ENCODE measurements at places on chromosomes 13 and 19. TPM values are rescaled to one million over a fixed set of nuclear protein-coding genes. Genes with fewer than 3 reads are reported as not detected.

DNA sequence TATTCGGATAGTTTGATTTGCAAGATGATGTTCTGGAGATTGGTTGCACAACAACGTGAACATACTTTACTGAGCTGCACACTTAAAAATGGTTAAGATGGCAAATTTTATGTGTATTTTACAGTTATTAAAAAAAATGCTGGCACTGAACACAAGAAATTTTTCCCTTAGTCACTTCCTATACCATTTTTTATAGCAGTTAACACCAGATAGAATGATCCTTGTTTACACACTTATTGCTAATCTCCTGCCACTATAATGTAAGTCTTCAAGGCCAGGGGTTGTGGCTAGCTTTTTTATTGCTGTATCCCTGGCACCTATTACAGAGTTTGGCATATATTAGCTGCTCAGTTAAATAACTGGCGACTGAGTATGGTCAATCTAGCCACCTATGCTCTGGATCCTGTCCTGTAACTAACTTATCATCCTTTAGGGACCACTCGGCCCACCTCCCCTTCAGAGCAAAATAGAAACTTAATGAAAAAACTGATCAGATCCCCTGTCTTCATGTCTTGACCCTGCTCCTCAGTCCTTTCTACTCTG is 2.0 kb upstream of the EBPL start:
- DNase-seq = no peak

LILRB2 gene
- polyA plus RNA-seq = 2.0 TPM

- DNase-seq = no peak
These were observed 203.5 kb upstream of the HTR2A start for GRCh38 chr13:47100214-47100853.

ICAM5 gene
- not detected for polyA plus RNA-seq

DNA sequence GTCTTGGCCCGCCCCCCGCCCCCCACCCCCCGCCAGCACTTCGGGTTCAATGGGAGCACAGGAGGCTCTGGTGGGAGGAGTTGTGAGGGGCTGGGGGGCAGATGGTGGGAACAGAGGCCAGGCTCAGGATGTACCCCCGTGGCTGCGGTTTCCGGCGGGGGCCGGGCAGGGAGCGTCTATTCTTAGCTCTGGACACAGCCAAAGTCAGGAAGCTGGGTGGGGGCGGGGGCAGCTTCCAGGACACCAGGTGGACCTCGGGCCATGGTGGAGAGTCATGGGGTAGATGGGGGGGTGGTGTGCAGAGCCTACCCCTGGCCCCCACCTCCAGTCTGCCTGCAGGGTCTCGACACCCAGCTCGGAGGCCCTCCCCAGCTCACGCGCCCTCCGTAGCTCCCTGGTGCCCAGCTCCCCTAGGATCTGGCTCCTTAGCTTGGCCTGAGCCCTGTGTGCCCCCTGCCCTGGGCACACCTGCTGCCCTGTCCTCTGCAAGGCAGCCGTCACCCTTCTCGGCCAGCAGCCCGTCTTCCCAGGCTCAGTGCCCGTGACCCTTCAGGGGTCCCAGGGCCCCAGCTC is 2.2 kb upstream of the TBXA2R start:
- DNase-seq = no peak

GRCh38 chr13:98446234-98446621 is 130.7 kb downstream of the STK24 start:
- DNase-seq = no peak

DNA sequence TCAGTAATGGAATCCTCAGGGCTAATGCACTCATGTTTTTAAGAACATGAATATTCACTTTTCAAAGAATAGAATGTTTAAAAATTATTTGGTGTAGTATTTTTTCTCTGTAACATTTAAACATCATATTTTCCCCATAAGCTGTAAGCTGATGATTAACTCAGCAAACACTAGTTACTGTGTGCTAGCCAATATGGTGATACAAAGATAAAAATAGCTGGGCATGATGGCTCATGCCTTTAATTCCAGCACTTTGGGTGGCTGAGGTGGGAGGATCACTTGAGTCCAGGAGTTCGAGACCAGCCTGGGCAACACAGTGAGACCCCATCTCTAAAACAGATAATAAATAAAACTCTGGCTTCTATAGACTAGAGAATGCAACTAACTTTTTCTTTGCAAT is 13.2 kb downstream of the RNF17 start:
- no peak for DNase-seq

NLRP5 gene
- not detected for polyA plus RNA-seq

DNA sequence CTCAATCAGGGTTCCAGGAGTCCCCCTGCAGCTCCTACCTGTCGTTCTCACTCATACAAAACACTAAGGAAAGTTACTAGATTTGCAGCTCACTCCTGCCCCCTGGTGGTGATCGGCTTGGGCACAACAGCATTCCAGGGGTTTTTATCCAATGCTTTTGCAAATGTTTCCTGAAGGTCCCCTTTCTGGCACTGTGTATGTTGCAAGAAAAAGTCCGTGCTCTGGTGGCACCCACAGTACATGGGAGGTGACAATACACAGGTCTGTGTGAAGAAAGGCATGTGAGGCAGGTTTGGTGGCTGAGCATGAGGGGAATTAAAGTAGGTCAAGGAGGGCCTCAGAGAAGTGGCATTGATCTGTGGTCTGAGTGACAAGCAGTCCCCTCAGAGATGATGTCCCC is 8.6 kb upstream of the TYK2 start:
- peak; percentile 93 for DNase-seq

All from stomach (tissue), 19 donors.